ENCODE measurements at places on chromosomes 16 and 17.

DNA sequence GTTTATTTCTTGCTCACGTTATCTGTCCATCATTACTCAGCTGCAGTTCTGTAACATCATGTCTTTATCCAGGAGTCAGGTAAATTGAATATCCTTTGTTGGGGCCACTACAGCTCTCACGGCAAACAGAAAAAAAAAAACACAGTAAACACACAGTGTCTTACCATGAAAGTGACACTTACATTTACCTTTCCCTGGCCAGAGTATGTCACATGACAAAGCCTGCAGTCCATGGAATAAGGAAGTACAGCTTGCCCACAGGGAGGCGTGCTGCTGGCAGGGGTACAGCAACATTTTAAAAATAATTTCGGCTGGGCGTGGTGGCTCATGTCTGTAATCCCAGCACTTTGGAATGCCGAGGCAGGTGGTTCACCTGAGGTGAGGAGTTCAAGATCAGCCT lies 85.7 kb upstream of the HS3ST4 start:
- no peak for DNase-seq

- DNase-seq: no peak
Observed at GRCh38 chr17:68665373-68665772, 64.2 kb upstream of the FAM20A start.

GRCh38 chr17:78486228-78486802 lies 90.9 kb downstream of the DNAH17 start:
- DNase-seq: peak; percentile 21

GRCh38 chr16:56697456-56698155 lies 15.3 kb downstream of the MT1X start:
- no peak for DNase-seq

- no peak for DNase-seq
Observed at GRCh38 chr17:29562615-29563014, 4.2 kb downstream of the ABHD15 start.

DNA sequence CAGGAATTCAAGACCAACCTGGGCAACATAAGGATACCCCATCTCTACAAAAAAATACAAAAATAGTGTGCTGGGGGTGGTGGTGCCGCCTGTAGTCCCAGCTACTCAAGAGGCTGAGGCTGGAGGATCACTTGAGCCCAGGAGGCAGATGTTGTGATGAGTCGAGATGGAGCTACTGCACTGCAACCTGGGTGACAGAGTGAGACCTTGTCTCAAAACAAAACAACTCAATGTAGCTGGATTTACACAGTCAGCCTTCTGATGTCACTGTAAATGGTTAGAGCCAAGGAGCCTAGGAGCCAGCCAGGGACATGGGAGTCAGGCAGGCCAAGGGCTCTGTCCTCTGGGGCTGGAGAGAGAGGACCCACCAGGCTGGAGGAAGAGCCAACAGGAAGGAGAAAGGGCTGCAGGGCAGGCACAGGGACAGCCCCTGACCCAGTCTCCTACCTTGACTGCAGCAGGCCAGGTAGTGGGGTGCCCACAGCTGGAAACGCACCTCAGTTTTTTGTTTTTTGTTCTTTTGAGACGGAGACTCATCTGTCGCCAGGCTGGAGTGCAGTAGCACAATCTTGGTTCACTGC lies 8.4 kb downstream of the CDIPT start:
- DNase-seq: no peak

DNA sequence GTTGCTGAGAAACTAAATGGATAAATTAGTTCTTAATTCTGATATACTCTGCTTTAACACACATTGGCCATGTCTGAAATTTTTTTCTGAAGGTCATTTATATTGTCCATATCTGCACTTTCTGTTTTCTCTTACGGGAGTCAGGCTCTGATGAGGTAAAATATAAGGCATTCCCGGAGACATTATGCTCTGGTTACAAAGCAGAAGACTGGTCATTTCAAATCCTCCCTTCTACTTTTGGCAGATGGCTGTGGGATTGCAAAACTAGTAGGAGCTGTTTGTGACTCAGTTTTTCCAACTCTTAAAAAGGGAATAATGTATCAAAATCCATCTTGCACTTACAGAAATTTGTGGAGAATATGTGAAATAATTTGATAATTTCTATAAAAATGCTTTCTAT lies 92.2 kb upstream of the CPHXL start:
- no peak for DNase-seq

DNA sequence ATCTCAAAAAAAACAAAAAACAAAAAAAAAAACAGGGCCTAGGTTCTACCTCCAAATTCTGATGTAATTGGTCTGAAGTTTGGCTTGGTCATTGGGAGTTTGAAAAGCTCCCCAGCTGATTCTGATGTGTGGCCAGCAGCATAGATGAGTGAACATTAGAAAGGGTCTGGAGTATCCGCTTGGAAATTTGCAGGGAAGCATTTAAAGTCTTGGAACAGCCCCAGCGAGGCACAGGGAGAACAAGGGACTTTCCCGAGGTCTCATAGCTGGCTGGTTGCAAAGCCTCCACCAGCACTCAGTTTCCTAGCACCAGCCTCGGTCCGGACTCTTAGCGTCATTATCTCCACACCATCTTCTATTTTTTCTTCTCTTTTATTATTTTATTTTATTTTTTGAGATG lies 70.8 kb downstream of the RAB11FIP4 start:
- no peak for DNase-seq

DNA sequence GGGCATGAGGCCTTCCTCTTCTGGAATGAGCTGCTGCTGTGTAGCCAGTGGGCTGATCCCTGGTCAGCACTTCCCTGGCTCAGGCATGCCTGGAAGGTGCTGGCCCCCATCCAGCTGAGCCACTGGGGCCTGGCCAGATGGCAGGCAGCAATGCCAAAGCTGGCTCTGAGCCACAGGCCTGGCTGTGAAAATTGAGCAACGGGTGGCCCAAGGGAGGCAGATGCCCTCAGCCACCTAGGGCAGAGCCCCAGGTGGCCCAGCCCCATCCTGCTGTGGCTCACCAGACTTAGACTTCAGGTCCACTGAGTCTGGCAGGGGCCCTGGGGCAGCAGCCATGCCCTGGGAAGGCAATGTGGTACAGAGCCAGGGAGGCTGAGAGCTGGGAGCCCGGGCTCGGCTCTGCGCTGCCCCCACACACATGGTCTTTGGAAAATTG lies 8.5 kb upstream of the CRHR1 start:
- DNase-seq: no peak

GRCh38 chr17:82152114-82152513 lies 54.1 kb upstream of the FASN start:
- no peak for DNase-seq

- DNase-seq: no peak
Observed at GRCh38 chr17:15908378-15908777, 36.6 kb upstream of the ADORA2B start.

GRCh38 chr17:1096215-1096614 lies 83.6 kb downstream of the ABR start:
- no peak for DNase-seq

DNA sequence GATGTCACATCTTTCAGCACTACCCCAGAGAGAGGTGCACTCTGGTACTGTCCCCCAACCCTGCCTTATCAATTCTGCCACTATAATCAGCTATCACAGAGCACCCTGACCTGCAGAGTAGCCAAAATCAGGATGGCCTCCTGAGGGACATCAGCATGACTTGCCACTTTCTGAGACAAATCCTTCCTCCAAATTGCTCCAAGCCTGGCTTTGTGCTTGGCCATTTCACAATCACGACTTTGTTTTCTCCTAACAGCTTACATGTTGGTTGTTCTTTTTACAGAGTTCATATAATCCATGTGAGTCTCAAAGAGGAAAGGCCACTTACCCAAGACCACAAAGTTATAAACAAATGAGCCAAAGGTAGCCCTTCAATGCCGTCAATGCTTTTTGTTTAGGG lies 449.0 kb upstream of the CDH5 start:
- DNase-seq: no peak

GRCh38 chr17:57221366-57222350 lies 34.7 kb upstream of the MSI2 start:
- no peak for DNase-seq

GRCh38 chr17:45902892-45903346 lies 8.6 kb downstream of the MAPT start:
- DNase-seq: no peak

DNA sequence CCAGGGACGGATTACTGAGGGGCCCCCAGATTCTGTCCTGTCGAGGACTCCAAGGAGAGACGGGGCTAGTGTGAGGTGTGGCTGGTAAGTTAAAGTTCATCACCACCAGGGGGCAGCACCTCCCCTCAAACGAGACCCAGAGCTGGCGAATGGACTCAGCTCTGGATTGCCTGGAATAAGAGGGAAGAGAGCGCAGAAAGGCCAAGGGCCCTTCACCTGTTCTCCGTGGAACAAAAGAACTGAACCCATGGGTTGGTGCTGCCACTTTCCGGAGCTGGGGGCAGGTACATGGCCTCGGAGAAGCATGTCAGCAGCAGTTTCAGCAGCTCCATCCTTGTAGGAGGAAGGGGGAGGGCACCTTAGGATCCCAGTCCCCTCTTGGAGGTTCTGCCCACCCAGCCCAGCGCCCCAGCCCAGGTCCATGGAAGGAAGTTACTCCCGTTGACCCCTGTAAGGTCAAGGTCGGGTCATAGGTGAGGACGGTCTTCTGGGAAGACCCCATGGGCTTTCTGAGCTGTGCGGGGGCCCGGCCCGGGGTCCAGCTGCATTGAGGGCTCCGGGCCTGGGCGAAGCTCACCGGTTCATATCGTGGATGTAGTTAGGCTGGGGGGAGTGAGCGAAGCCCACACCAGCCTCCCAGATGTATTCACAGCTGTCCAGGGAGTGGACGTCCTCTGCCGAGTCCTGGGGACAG lies 10.8 kb downstream of the HID1 start:
- DNase-seq: peak; percentile 88

DNA sequence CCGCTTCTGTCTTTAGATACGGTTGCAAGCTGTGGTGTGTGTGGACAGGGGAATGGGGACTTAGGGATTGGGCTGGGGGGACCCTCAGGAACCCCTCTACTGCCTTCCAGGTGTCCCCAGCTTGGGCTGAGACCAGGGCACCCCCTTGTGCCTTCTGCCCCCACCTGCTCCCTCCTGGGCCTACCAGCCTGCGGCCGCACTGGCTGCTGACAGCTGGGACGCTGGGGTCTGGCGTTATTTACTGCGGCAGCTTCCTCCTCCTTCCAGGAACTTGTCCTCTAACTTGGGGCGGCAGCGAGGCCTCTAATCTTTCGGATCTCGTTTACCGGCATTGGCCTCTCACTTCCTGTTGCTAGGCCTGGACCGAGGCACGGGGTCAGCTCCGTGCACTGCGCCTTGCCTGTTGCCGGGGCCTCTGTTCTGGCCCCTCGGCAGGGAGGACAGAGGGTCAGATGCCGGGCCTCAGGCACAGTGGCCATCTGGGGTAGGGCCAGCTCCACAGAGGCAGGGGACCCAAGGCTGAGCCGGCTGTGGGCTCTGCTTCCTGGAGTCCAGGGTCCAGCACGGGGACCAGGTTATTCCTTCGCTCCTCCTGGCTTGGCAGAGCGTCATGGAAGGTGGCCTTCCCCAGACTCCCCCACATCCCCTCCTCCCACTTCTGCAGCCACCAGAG lies 31.8 kb downstream of the TMEM235 start:
- peak; percentile 52 for DNase-seq

DNA sequence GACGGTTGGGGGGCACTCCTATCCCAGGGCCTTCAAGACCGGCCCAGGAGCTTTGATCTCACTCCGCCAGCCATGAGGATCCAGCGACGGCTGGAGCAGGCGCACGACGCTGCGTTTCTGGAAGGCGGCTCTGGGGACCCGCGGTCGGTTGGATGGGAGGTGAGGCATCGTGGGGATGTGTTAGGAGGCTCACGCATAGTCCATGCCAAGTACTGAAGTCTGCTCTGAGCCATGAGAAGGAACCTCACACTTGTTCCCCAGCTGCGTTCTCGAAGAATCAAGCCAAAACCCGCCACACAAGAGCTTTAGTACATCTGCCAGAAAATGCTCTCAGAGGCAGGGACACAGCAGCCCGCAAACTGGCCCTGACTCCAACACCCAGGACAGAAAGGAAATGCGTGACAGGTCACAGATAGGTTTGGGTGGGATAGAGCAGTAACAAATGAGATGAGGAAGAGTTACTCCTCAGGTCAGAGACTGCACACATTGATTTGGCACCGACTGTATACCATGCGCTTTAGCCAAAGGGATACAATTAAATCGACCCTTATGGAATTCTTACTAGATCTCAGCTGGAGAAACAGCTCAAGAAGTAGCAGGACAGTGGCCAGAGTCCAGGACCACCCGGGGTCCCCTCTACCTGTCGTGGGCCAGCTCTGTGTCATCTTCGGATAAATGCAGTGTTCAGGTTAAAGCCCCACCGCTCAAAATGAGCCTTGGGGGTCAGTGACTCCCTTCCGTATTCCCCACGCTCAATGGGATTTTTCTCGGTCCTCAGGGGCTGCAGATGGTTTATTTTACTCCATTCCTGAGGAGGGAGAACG lies 6.7 kb upstream of the GSG1L start:
- DNase-seq: no peak

DNA sequence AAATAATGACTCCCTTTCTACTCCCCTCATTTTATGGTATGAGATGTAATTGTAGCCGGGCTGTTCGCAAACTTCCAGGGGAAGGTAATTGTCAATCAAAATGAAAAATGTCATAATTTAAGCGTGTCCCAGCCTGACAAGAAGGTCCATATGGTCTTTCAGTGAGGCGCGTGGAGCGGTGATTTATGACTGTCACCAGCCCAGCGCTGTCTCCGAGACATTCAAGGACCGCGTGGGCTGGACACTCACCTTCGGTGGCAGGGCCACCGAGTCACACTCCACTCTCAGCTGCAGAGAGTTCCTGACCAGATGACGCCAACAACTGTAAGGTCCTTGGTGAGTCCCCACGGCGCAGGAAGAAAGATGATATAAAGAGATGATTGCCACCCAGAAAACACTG lies 157.7 kb upstream of the TNRC6C start:
- DNase-seq: peak; percentile 10

GRCh38 chr17:6666077-6666521 lies 14.5 kb downstream of the C17orf100 start:
- DNase-seq: peak; percentile 79

GRCh38 chr17:30534298-30534697 lies 57.1 kb downstream of the GOSR1 start:
- no peak for DNase-seq

DNA sequence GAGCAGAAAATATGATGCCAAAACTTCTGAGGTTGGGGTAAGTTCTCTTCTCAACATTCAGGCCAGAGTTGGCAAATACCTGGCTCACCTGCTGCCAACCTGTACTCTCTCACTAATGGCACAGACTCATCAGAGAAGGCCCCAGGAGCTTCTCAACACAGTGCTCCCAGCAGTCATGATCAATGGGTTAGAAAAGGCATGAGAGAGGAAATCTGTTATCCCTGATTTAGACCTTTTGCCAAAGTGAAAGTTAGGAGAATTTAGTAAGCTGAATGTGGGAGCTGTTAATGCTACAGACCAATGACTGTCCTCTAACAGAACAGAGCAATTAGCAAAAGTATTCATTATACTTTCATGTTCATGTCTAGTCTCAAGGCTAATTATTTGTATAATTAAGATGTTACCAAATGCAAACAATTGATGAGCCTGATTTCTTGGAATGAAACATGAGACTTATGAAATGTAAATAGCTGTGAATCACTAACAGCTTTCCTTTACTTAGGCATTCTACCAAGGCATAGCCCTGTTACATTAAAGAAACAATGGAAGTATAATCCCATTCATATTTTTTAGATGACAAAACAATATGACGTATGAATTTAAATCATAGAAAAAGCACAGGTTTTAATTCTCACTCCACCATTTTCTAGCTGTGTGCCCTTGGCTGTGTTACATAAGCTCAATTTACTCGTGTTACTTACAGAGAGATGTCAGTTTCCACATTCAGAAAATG lies 68.7 kb upstream of the MARCHF10 start:
- DNase-seq: no peak

GRCh38 chr16:84504420-84505248 lies at the start of gene MEAK7:
MEAK7 (minus strand) TSS chr16:84504659; CDS start chr16:84498086, 6,573 bp downstream.
- peak; percentile 99 for DNase-seq

- DNase-seq: no peak
Observed at GRCh38 chr16:78556421-78556820, 457.0 kb downstream of the WWOX start.
